Fibroblast of skin of back (primary cell): ENCODE measurements at places on chromosomes 16 and 17.

- no peak for DNase-seq
Measured at GRCh38 chr17:33567223-33567622, 274.1 kb upstream of the ASIC2 start.

DNA sequence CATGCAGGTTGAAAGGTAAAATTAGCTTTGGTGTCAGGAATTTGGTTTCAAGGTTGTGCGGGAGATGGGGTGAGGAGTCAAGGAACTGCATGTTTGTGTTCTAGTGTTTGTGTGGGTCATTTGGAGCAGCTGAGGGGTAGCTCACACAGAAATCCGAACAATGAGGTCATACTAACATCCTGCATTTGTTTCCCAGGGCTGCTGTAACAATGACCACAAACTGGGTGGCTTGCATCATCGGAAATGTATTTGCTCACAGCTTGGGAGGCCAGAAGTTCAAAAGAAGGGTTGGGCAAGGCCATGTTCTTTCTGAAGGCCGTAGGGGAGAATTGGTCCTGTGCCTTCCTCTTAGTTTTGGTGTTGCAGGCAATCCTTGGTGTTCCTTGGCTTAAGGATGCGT, 287.4 kb downstream of the HAPSTR1 start:
- DNase-seq = no peak

- no peak for DNase-seq
Measured at GRCh38 chr17:74351552-74352210, 10.0 kb downstream of the BTBD17 start.

DNA sequence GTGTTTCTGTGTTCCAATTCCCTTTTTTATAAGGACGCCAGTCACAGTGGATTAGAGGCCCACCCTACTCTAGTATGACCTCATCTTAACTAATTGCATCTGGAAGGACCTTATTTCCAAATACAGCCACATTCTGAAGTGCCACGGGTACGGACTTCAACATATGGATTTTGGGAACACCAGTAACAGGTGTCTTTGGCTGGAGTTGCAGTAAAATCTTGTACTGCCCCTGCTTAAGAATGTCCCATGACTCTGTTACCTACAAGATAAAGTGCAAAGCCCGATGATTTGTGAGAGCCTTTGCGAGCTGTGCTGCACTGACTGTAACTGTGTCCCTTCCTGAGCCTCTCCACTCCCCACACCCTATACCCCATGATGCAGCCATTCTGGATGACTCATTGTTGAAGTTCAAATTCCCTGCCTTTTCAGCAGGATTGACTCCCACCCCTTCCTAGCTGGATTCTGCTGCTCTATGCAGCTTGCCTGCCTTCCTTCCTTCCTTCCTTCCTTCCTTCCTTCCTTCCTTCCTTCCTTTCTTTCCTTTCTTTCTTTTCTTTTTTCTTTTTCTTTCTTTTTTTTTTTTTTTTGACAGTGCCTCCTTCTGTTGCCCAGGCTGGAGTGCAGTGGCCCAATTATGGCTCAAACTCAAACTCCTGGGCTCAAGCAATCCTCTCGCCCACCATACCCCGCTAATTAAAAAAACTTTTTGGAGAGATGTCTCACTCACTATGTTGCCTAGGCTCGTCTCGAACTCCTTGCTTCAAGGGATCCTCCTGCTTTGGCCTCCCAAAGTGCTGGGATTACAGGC, 2.1 kb downstream of the HCRT start:
- DNase-seq = peak; percentile 55

DNA sequence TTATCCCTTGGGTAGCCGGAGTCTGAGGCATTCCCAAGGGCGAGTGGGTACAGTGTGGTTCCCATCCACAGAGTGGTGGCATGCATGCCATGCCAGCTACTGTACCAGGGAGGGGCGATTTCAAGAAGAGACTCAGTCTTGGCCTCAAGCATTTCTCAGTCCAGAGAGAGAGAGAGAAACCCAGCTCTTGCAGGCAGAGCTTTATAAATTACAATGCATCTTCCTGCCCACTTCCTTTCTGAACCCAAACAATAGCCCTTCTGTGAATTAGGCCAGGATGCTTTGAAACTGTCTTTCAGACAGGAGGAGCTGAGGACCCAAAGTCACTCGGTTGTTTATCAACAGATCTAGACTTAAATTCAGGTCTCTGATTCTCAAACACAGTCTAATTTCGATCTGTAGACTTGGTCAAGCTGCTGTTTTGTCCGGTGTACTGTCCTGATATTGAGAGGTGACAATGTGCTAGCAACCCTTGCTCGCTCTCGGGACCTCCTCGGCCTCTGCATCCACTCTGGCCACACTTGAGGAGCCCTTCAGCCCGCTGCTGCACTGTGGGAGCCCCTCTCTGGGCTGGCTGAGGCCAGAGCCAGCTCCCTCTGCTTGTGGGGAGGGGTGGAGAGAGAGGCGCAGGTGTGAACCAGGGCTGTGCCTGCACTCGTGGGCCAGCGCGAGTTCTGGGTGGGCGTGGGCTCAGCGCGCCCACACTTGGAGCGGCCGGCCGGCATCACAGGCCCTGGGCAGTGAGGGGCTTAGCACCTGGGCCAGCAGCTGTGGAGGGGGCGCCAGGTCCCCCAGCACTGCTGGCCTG, 408.0 kb downstream of the UTP18 start:
- DNase-seq = no peak

- peak; percentile 25 for DNase-seq
Measured at GRCh38 chr17:12726131-12726530, 60.4 kb downstream of the MYOCD start.

DNA sequence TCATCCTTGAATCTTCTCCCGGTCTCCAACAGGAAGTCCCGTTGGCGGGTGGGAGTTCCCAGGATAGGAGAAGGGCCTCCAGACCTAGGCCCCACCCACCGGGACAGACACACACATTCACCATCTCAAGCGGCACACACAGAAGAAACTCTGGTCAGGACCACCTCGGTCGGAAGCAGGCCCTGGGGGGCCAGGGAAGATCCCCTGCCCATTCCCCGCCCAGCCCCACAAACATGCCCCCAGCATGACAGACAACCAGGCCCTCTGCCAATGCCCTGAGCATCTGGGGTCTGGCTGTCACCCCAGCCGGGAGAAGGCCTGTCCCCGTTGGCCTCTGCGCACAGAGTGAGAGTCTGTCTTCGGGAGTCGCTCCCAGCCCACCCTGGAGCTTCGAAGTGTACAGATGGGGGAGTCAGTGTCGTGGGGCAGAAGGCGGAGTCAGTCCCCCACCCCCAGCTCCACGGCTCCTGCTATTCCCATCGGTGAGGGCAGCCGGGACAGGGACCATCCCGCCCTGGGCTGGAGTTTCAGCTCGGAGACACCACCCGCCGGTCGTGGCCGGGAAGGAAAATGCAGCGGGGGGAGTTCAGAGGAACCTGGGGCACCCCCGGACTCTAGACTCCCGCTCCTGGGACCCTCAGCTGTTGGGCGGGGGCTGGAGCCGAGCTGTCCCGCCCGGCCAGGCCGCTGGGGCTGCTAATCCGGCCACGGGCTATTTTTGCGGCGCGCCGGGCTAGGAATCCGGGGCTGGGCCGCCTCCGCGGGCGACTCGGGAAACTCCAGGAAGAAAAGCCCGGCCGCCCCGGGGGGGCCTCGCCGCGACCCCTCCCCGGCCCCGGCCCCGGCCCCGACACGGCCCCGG, 660 bp downstream of the RHBDF1 start:
- peak; percentile 87 for DNase-seq

DNA sequence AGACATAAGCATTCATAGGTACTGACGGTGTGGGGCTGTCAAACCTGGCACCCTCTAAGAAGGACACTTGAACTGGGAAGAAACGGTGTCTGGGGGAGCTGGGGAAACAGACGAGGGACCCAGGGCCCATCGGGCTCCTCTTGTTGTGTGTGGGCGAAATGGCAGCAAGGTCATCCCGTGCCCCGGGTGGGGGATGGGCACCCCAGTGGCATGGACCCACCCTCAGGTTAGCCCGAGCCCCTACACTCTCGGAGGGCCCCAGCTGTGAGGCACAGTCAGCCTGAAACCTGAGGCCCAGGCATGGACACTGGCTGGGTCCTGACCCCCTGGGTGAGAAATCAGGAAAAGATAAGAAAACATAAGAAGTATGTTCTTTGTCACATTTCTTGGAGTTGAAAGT, 57.1 kb downstream of the MYO18A start:
- DNase-seq = no peak

DNA sequence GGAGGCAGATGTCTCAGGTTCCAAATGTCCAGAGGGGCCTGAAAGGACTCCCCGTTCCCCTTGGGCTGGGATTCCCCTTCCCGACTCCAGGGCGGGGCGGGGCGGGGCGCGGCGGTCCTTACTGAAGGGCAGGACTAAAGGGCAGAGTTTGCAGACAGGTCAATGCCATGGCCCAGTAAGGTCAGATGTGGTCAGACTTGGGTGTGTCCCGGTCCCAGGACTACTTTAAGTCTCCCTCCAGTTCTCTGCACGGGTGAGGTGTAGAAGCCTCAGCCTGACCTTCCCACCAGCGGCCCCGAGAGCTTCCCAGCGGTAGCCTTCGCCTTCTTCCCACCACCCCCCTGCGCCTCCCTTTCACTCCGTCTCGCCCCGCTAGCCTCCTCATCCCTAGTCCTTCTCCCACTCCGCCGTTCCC, 532 bp downstream of the KDM6B start:
- no peak for DNase-seq

- no peak for DNase-seq
Measured at GRCh38 chr17:16495980-16496819, 4.2 kb upstream of the LRRC75A start.

- DNase-seq = peak; percentile 74
Measured at GRCh38 chr16:87725596-87726235, 40.1 kb downstream of the KLHDC4 start.

DNA sequence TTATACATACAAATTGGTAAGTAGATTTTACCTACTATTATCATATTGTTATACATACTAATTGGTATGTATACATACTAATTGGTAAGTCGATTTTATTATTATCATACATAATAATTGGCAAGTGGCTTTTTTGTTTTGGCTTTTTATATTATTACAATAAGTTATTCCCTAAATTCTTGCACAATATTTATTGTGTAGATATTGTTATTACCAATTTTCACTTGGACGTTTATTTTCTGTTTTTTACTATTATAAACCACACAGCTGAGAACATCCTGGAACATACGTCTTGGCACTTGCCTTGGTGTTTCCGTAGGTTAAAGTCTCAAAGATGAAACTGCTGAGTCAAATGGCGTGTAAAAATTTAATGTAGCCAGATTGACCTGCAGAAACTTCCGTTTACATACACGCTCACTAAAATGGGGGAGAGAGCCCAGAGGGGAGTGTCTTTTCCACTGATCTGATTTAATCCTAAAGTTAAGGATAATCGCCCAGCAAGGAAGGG, 18.9 kb downstream of the GNGT2 start:
- no peak for DNase-seq

GRCh38 chr16:6375465-6376075, 957.1 kb upstream of the RBFOX1 start:
- no peak for DNase-seq

- DNase-seq = no peak
Measured at GRCh38 chr16:69274699-69275235, 36.4 kb upstream of the VPS4A start.

DNA sequence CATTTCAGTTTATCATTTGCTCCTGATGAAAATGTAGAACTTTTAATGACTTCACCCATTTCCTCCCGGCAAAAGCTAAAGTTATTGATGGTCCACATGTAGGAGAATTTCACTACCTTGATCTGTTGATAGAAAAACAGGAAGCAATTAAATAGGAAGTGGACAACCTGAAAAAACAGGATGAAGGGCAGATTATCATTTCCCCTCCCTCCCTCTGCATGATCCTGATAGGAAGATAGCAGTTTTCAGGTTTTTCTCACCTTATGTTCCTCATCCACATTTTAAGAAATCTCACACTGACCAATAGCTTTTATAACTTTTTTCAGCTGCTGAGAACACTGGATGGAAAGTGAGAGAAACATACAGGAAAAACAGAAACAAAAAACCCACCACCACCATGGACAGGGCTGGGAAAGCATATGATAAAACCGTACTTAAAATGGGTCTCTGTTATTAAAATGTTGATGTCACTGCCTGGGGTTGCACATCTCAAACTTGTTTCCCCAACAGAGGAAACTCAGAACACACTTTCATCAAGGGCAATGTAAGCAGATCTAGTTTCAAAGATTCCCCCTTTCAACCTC, 46.4 kb downstream of the NXPH3 start:
- no peak for DNase-seq

DNA sequence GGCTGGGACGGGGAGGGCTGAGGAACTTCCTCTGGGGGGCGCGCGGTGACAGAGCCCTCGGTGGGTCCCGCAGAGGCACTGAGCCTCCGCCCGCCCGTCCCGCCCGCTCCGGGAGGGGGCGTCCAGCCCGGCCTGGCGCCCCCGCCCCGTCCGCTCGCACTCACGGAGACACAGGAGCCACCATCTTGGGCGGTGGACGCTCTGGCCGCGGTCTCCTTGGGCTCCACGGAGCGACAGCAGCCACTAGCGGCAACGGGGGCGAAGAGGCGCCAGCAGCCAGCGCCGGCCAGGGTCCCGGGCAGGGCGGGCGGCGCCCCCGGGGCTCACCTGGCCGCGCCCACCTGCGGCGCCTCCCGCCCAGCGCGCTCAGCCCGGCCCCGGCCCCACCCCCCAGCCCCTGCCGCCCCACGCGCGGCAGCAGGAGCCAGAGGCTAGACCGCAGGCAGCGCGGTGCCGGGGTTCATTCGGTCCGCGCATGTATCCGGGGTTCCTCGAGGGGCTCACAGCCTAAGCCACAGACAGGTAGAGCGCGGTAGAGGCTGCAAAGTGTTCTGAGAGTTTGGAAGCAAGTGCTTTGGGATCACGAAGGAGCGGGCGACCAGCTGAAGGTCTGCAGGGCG, at the start of gene C17orf113:
C17orf113 (minus strand) TSS at position 209 of the 620 bp plus-strand sequence. CDS start 7,225 bp downstream, outside the sequence.
- DNase-seq = peak; percentile 39

DNA sequence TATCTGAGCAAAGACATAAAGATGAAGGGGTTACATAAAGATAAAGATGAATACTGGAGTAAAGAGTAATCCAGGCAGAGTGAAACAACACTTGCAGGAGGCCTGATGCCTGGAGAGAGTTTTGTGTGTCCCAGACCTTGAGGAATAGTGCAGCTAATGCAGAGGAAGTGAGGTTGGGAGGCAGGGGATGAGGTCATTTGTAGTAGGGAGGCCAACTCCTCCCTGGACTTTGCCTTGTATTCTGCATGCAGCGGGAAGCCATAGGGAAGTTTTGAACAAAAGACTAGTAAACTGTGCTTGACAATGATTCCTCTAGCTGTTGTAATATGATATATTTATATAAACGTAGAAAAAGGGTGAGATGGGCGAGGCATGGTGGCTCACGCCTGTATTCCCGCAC, 356.6 kb downstream of the KCNJ2 start:
- DNase-seq = no peak

- no peak for DNase-seq
Measured at GRCh38 chr17:6138761-6139446, 68.7 kb downstream of the WSCD1 start.

- DNase-seq = peak; percentile 89
Measured at GRCh38 chr16:23678430-23679273, at the start of gene PLK1. Gene PLK1, plus strand, starts transcription at chr16:23678889. Its CDS starts 44 bp downstream, at chr16:23678933.

DNA sequence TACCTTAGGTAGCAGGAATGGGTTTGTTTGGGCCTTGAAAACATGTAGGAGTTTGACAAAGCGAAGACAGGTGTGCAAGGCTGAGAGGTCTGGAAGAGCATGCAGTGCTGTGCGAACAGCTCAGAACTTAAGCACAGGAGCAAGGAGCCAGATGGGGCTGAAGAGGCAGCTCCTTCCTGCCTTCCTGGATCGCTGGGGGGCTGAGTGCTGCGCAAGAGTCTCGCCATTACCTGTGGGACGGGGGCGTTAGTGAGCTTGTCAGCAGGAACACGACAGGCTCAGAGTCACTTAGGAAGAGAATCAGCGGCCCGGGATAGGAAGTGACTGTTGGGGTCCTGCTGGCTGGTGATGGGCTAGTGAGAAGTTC, 464 bp upstream of the MRM1 start:
- DNase-seq = no peak
